ENCODE measurements at places on chromosomes 7 and 10.

DNA sequence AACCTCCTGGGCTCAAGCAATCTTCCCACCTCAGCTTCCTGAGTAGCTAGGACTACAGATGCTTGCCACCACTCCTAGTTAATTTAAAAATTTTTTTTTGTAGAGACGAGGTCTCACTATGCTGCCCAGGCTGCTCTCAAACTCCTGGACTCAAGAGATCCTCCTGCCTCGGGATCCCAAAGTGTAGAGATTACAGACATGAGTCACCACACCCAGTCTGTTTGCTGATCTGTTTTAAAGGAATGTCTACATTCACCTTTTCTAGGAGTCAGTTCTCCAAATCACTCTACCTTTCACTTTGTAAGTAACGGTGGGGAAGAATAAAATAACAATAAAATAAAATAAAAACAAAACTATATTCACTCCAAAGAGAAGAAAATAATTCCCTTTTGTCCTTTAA lies 86.6 kb upstream of the AGBL3 start:
- no peak for DNase-seq

- DNase-seq: no peak
These were observed 21.0 kb downstream of the PLEKHA8 start for GRCh38 chr7:30049173-30049572.

- DNase-seq: no peak
These were observed 17.8 kb downstream of the VWC2 start for GRCh38 chr7:49791088-49791741.

DNA sequence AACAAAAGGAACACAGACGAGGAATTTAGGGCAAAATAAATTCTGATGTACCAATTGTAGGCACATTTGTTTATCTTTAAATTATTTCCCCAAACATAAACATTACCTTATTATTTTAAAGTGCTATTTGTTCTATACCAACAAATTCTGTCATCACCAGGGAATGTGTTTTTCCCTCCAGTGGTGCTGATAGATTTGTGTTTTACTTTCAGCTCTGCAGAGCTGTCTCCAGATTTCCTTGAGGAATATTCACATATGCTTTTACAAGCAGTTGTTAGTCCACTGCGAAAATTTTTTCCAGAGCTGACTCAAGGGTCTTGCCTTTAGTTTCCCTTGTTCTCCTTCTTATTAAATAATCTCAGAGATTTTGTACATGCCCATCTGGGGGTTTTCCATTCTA lies 362.8 kb downstream of the PHF14 start:
- no peak for DNase-seq

DNA sequence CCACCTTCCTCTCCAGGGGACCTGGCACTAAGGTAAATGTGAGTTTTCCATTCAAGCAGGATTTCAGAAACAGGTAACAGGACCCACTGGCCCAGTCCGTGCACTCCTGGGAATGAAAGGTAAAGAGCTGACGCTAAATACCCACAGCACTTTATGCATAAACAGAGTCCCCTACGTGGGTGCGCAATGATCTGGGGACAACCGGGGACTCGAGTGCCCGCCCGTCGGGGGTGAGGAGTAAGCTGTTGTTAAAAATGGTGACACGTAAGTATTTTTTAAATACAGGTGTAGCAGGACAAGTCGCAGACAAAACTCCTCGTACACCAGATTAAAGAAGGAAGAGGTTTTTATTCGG lies 47.2 kb upstream of the PPP2R2D start:
- DNase-seq: no peak

- no peak for DNase-seq
These were observed 19.8 kb downstream of the PIK3AP1 start for GRCh38 chr10:96700374-96701099.

DNA sequence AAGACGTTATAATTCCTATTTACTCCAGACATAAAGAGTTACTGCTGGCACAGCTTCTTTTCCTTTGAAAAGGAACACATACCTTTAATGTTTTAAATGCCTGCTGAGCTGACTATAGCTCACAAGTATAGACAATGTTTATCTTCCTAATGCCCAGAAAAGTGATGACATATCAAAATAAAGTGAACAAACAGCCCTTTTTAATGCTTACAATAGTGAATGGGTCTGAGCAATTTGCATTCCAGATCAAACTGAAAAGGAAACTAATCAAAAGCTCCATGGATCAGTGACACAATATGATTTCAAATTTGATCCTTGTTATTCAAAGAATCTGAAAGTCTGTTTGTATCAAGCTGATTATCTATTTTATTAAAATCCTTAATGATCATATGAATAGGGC lies 233.6 kb upstream of the SEMA3E start:
- no peak for DNase-seq

DNA sequence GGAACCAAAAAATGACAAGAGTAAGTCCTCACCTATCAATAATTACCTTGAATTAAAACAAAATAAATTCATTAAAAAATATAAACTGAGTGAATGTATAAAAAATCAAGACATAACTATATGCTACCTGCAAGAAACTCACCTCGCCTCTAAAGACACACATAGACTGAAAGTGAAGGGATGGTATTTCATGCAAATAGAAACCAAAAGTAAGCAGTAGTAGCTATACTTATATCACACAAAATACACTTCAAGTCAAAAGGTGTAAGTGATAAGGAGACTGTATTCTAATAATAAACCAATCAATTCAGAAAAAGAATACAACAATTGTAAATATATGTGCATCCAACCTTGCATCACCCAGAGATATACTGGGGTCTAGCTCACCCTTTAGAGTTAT lies 332.6 kb downstream of the SH2D4B start:
- DNase-seq: no peak

DNA sequence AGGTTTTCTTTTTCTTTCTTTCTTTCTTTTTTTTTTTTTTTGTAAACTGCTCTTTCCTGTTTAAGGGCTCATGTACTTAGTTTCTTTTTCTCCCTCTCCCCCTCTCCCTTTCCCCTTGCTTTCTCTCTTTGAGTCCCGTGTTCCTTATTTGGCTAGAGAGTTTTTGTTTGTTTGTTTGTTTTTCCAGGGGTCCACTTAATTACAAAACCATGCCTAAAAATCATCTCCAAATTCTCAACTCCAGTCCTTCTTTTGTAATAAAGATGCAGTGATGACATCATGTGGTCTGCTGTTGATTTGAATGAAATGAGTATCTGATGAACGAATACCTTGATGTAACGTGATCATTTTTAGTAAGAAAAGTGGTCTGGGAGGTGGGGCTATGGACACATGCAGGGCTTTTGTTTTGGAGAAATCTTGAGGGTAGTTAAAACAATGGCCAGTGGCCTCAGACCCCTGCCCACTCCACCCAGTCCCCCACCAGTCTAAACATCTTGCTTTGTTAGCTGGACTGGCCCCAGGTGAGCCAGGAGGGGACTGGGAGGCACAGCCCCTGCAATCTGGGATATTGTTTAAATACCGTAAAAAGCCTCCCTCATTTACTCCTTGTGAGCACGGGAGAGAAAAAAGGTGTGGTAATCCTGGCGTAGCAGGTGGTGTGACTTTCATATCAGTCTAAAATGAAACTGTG lies 165.7 kb downstream of the LRMDA start:
- DNase-seq: no peak

DNA sequence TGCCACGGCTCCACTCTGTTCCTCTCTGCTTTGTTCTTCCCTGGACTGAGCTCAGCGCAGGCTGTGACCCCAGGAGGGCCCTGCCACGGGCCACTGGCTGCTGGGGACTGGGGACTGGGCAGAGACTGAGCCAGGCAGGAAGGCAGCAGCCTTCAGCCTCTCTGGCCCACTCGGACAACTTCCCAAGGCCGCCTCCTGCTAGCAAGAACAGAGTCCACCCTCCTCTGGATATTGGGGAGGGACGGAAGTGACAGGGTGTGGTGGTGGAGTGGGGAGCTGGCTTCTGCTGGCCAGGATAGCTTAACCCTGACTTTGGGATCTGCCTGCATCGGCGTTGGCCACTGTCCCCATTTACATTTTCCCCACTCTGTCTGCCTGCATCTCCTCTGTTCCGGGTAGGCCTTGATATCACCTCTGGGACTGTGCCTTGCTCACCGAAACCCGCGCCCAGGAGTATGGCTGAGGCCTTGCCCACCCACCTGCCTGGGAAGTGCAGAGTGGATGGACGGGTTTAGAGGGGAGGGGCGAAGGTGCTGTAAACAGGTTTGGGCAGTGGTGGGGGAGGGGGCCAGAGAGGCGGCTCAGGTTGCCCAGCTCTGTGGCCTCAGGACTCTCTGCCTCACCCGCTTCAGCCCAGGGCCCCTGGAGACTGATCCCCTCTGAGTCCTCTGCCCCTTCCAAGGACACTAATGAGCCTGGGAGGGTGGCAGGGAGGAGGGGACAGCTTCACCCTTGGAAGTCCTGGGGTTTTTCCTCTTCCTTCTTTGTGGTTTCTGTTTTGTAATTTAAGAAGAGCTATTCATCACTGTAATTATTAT lies 1.2 kb downstream of the CLDN4 start:
- no peak for DNase-seq

DNA sequence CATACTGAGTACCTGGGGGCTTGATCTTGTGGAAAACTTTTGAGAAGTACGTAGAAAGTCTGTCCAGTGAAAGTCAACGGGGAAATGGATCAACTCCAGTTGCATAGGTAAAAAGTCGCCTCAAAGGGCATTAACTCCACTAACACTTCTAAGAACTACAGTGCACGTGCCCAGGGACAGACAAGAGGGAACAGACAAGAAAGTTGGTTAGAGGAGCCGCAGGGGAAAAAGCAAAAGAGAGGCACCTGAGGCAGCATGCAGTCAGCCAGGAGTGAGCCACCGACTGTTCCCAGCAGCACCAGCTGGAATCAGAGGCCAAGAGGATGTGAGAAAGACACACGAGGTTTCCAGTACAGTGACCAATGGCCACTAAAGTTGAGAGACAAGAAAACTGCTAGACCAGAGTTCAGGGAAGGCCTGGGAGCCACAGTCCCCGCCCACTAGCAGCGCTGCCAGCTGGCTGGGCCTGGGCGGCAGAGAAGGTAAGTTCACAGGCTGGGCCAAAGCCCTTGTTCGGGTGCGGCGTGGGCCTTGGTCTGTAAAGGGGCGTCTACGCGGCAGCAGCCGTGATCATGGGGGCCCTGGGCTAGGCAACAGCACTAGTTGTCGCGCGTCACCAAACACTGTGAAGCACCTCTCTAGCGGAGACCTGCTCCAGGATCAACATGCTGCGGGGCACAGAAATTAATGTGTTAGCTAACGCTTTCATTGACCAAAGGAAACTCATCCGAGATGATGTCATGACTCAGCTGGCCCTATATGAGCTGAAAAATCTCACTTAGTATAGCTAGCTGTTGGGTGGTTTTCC lies 14.0 kb downstream of the ITGB1 start:
- DNase-seq: no peak

DNA sequence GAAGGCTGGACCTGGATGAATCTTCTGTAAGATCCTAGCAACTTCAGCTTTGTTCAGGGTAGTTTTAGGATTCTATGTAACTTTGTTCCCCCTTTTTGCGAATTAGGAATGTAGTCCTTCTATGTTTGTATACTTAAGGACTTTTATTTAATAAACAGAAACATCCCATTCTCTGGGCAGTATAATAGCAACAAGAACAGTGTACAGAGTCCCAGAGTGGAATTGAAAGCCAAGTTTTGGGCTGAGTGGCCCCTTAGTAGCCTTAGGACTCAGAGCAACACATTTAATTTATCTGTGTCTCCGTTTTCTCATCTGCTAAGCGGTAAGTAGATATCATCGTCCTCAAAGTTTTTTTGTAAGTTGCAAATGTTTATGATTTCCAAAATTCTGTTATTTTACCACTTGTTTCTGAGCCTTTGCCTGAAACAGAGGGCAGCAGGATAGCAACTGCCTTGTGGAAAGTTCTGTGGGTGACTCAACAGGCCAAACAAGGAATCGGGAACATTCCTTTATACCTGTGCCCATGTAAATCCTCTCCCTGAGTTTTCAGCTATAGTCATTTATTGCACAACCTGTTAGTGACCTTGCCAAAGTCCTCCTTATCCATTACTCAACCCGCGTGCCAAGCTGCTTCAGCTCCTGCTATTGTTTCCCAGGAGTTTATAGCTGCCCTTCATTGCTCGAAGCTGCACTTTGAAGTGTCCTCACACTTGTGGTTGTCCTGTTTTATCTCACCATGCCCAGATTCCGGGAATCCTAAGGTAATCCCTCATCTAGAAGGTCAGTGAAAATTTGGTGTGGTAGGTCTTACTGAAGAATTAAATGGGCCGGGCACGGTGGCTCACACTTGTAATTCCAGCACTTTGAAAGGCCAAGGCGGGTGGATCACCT lies 199.1 kb upstream of the AHR start:
- no peak for DNase-seq

GRCh38 chr7:151381348-151382078 lies 28.3 kb downstream of the WDR86 start:
- DNase-seq: no peak

GRCh38 chr10:14605231-14605925 lies 169.3 kb downstream of the FAM107B start:
- DNase-seq: no peak

GRCh38 chr7:81908220-81908619 lies 138.4 kb upstream of the HGF start:
- DNase-seq: no peak

DNA sequence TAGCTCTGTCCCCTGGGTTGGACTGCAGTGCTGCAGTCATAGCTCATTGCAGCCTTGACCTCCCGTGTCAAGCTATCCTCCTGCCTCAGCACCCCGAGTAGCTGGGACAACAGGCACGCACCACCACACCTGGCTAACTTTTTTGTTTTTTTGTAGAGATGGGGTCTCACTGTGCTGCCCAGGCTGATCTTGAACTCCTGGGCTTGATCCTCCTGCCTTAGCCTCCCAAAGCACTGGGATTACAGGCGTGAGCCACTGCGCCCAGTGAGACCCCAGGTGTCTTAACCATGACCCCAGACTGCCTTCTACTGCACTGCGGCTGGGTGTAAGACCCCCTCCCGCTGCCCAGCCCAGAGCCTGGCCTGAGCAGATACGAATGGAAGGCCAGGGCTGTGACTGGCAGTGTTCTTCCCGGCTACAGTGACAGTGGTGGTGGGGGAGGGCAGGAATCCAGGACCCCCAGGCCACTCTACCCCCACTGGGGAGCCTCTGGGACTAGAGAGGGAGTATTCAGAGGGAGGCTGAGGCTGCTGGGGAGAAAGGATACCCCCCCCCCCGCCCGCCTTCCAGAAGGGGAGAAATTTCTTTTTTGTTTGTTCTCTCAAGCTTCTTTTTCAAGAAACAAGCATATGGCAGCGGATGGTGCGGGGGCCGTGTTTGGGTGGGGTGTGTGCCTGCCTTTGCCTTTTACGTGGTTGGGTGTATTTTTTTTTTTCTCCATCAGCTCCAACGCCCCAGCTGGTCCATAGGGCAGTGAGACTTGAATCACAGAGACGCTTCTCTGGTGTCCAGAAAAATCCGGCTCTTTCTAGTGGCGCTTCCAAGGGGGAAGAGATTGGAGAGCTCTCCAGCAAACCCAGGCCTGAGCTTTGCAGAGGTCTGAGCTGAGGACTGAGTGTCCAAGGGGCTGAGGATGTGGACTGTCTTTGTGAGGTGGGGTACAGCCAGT lies 36.6 kb downstream of the GTF2IRD1 start:
- DNase-seq: no peak

DNA sequence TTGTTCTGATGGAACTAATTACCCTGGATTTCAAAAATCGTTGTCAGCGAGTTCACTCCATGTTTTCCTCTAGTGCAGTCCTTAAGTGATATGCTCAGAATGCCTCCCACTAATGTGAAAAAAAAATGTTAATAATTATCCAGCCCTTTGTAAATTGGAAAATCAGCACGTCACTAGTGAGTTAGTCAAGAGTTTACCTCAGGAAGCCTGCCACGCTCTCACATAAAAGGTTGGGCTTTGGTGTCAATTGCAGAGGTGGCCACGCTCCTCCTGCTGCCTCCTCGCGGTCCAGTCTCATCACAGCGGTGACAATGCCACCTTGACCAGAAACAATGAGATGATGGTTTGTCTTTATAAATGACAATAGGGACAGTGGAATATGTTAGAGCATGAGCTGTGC lies 22.5 kb downstream of the UPP1 start:
- no peak for DNase-seq

- no peak for DNase-seq
These were observed 1.4 kb downstream of the ATP5F1C start for GRCh38 chr10:7789390-7789789.
